Neural progenitor cell (in vitro differentiated cells): ENCODE measurements at places on chromosomes 11 and 22. TPM values are rescaled to one million over a fixed set of nuclear protein-coding genes. Genes with fewer than 3 reads are reported as not detected.

DNA sequence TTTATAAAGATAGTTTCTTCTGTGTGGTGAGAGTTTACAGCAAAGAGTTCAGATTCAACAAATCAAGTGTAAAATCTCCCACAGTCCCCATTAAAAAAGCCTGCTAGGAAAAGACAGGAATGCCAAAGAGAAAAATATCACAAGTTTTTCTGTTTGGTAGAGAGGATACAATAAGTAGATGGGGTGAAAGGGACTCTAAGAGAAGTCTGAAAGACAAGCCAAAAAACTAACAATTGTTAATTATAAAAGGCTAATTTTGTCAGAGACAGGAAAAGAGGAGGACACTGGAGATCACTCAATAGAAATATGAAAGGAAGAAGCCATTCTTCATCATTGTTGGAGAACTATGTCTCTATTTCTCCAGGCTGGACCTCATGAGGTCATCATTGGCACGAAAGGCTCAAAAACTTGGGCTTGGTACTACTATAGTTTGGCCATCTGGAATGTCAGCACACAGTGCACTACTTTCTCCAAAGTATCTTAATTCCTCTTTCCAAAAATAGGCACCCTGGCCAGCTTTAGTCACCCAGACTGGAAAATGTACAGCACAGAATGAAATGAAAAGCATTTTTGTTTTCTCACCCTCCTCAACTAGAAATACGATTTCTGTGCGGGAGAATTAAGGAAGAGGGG, 531 bp upstream of the SOX6 start:
- H3K27me3 ChIP-seq = peaks cover 15% of the 10 kb centered on the region
- H3K4me1 ChIP-seq = peaks cover 6% of the 10 kb centered on the region
- no peak overlapping the region for H3K27ac ChIP-seq
- no peaks in the 10 kb centered on the region for H3K36me3 ChIP-seq
- no peak for DNase-seq

DNA sequence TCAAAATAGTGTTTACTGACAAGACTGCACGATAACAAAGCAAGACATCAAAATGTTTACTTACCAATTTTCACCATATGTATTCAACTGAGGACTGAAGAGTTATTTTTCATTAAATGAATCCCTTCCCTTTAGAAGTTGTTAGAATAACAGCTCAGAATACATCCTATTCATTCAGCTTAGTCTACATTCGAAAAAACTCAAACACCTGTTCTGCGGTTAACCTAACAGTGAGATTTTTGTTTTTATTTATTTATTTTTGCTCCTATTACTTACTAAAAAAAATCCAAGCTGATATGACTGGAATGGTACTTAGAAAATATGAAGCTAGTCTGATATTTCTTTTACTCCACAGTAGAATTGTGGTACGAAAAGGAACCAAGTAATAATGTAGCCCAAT, 10.0 kb downstream of the KCNA4 start:
- peaks cover 53% of the 10 kb centered on the region for H3K27me3 ChIP-seq
- DNase-seq = no peak
- no peak overlapping the region for H3K4me3 ChIP-seq
- no peaks in the 10 kb centered on the region for H3K36me3 ChIP-seq
- no peak overlapping the region for H3K27ac ChIP-seq

DNA sequence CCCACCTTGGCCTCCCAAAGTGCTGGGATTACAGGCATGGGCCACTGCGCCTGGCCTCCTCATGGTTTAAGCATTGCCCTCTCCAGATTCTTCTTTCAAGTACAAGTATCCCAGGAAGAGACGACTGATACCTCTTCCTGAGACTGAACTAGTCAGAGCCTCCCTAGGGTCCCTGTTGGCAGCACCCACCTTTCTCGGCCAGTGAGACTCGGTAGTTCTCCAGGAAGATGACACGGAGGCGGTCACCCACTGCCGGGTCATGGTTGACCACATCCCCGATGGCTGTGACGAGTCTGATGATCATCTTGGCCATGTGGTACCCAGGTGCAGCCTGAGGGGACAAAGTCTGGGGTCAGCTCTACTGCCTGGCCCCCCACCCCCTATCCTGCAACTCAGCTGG, 7.2 kb upstream of the RASGRP2 start:
- no peaks in the 10 kb centered on the region for H3K36me3 ChIP-seq
- H3K4me3 ChIP-seq = no peak overlapping the region
- H3K27me3 ChIP-seq = peaks cover 12% of the 10 kb centered on the region

DNA sequence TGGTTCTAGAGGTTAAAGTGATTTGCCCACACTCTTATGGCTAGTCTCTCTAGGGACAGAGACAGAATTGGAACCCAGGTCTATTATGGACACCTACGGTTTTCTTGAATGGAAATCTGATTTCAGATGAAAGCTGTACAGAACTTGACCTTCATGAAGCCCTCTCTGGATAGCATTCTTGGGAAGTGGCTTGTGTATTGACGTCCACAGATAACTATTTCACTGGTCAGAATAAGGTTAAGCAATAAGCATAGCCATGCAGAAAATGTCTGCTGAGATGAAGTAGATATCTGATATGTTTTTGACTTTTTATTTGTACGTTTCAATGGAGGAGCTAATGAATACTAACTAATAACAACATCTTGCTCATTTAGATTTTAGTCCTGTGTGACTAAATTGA, 1.1 kb downstream of the TLCD5 start:
- H3K27ac ChIP-seq = no peak overlapping the region
- H3K36me3 ChIP-seq = no peaks in the 10 kb centered on the region
- peaks cover 3% of the 10 kb centered on the region for H3K27me3 ChIP-seq
- DNase-seq = no peak

GRCh38 chr22:27795696-27796517, 5.6 kb downstream of the MN1 start:
- H3K36me3 ChIP-seq = peaks cover 7% of the 10 kb centered on the region
- H3K4me3 ChIP-seq = peak overlapping the region; percentile 68
- H3K27ac ChIP-seq = no peak overlapping the region
- peaks cover 92% of the 10 kb centered on the region for H3K4me1 ChIP-seq

DNA sequence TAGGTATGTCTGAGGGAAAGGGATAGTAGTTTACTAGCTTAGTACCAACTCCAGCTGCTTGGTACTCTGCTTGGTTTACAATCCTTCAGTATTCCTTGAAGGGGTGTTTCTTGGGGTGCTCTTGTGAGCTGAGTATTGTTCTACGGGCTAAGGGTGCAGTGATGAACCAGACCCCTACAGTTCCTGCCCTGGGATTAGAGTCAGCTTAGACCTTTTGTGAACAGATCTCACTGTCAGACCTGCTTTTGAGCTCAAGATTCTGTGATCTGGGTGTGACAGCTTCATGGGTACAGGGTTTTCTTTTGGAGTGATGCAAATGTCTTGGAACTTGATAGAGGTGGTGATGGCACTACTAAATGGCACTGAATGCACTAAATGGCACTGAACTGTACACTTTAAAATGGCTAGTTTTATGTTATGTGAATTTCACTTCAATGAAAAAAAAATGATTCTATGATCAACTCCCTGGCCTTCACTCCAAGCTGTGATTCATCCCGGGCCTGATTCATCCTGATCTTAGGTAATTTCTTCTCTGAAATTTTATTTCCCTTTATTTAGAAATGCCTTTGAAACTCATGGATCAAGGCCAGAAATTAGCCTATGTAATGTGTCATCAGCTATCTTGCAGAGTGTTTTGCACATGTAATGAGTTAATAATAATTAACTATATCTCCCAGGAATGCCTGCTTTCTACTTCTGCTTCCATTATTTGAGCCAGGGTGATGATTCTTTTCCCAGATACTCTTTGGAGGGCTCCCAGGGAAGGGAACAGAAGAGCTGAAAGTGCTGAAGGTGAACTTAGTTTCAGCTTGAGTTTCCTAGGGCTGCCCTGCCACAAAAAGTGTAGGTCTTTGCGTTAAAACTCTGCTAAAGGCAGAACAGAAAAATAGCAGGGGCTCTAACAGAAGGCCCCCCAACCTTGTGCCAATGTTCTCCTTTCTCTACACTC, 87.9 kb downstream of the NCAM1 start:
- no peak overlapping the region for H3K27ac ChIP-seq
- H3K36me3 ChIP-seq = no peaks in the 10 kb centered on the region
- DNase-seq = no peak
- H3K4me3 ChIP-seq = no peak overlapping the region
- no peaks in the 10 kb centered on the region for H3K27me3 ChIP-seq

DNA sequence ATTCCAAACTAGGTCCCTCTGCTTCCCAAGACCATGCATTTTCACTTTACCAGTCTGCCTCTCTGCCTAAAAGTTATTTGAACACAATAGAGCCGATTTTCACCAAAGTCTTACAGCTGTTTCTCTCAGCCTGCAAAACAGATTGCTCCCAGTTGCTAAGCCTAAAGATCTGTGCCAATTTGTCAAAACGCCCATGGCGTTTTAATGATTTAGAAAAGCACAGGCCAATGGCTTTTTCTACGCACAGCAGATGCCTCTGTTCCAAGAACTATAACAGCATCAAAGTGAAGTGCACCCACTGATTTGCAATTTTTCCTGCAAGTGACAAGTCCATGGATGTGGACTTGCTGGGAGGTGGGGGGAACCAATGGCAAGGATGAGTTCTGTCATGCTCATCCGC, 173.9 kb upstream of the SYN3 start:
- H3K4me3 ChIP-seq = no peak overlapping the region
- H3K27me3 ChIP-seq = peaks cover 14% of the 10 kb centered on the region
- no peak overlapping the region for H3K27ac ChIP-seq

DNA sequence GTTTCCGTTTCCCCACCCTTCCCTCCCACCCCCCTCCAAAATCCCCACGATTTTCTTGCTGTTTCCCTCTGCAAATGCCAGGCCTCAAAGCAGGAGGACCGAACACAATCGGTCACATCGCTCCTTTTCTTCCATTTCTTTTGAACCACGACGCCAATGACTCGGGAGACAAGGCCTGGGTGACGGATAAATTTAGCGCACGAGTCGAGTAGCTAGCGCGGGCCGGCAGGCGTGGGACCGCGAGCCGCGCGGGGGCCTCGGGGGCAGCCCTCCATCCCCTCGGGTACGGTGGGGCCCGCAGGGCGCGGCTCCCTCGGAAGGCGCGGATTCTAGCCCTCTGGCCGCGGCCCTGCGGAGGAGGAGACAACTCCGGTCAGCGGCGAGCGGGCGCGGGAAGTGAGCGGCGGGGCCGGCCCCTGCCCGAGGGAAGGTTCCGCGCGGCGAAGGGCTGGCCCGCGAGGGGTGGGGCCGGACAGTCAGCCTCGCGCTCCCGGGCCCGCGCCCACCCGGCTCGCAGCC, 414 bp downstream of the JOSD1 start:
- DNase-seq = peak; percentile 89
- peaks cover 31% of the 10 kb centered on the region for H3K4me1 ChIP-seq
- H3K36me3 ChIP-seq = no peaks in the 10 kb centered on the region
- H3K27ac ChIP-seq = no peak overlapping the region
- peaks cover 9% of the 10 kb centered on the region for H3K27me3 ChIP-seq

DNA sequence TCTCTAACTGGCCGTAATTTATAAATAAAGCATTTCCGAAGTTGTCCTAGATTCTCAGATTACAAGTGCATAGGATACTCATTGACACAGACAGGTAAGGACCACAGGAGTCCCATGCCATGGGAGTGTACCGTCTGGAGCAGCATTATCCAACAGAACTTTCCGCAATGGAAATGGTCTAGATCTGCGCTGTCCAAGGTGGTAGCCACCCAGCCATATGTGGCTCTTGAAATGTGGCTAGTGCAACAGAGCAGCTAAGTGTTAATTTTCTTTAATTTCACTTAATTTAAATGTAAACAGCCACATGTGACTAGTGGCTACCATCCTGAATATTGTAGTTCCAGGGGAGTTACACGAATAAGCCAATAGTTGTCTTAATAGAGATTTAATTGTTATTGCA, 71.3 kb downstream of the GALNT18 start:
- no peaks in the 10 kb centered on the region for H3K27me3 ChIP-seq
- H3K36me3 ChIP-seq = no peaks in the 10 kb centered on the region
- H3K4me1 ChIP-seq = no peaks in the 10 kb centered on the region
- no peak overlapping the region for H3K4me3 ChIP-seq
- DNase-seq = no peak

DNA sequence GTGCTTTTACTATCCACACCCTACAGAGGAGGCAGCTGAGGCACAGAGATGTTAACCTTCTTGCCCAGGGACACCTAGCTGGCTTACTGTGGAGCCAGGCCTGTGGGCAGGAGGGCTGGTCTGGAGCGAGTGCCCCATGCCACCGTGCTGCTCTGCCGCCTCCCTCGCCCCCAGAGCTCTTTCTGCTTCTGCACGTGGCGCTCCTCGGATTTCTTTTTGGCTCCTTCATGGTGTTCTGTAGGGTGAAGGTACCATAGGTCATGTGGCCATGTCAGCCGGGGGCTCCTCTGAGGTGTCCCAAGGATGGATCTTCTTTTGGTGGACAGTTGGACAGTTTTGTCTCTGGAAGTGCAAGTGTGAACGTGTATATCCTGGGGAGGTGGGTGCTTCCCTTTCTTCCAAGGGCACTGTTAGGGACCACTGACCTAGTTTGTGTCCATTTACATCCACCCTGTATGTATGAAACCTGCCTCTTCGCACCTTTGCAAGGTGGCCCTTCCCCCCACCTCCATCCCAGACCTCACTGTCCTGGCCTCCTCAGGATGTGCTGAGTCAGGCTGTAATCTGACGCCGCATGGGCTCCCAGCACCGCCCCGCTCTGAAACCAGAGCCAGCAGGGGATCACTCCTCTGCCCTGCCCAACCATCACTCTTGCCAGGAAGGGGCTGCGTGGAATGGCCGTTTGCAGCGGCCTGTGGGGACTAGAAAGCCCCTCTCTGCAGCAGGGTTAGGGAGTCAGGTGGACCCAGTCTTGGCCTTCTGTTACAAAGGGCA, 31.7 kb downstream of the POLR3H start:
- no peak overlapping the region for H3K27ac ChIP-seq
- no peaks in the 10 kb centered on the region for H3K36me3 ChIP-seq
- H3K27me3 ChIP-seq = no peaks in the 10 kb centered on the region
- no peak overlapping the region for H3K4me3 ChIP-seq
- DNase-seq = peak; percentile 86
- peaks cover 15% of the 10 kb centered on the region for H3K4me1 ChIP-seq

DNA sequence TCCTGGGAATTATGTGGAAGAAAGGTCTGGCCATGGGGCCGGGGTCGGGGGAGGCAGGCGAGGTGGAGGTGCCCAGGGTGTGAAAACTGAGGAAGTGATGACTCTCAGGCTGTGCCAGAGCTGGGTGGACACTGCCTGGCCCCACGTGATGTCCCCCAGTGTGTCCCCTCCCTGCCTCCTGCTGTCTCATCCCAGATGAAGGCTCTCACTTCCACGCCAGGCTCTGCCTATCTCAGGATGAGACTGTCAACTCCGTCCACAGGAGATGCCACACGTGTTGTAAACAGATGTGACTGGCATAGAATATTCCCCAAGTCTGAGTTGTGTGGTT, 51.4 kb downstream of the RPS6KA4 start:
- H3K4me1 ChIP-seq = peaks cover 41% of the 10 kb centered on the region
- no peaks in the 10 kb centered on the region for H3K36me3 ChIP-seq
- no peak for DNase-seq
- H3K27me3 ChIP-seq = no peaks in the 10 kb centered on the region
- H3K4me3 ChIP-seq = no peak overlapping the region
- no peak overlapping the region for H3K27ac ChIP-seq

The DRD4 gene
- 0.97 and 6.6 TPM in 2 replicates for total RNA-seq

The CTSW gene
- not detected in 2 replicates for total RNA-seq

The HBD gene
- not detected in 2 replicates for total RNA-seq

The MMP13 gene
- not detected in 2 replicates for total RNA-seq

The PRSS23 gene
- total RNA-seq = 266 and 282 TPM in 2 replicates
